HEK293T (cell line): ENCODE measurements at places on chromosomes 2 and 18.

GRCh38 chr2:166375195-166375735 is 479 bp downstream of the SCN9A start:
- peak; percentile 9 for DNase-seq

- DNase-seq: no peak
These were observed 1.1 kb downstream of the HADHB start for GRCh38 chr2:26245810-26246209.

GRCh38 chr18:48133671-48134251 is 203.3 kb upstream of the SMAD2 start:
- no peak for DNase-seq

GRCh38 chr2:172000696-172001361 is 1.1 kb downstream of the METAP1D start:
- no peak for DNase-seq

GRCh38 chr2:10028988-10029874 is 14.1 kb upstream of the KLF11 start:
- DNase-seq: no peak

- DNase-seq: no peak
These were observed 29.5 kb downstream of the TTC32 start for GRCh38 chr2:19872302-19872701.

GRCh38 chr18:10476338-10476791 is 21.9 kb downstream of the APCDD1 start:
- DNase-seq: no peak

DNA sequence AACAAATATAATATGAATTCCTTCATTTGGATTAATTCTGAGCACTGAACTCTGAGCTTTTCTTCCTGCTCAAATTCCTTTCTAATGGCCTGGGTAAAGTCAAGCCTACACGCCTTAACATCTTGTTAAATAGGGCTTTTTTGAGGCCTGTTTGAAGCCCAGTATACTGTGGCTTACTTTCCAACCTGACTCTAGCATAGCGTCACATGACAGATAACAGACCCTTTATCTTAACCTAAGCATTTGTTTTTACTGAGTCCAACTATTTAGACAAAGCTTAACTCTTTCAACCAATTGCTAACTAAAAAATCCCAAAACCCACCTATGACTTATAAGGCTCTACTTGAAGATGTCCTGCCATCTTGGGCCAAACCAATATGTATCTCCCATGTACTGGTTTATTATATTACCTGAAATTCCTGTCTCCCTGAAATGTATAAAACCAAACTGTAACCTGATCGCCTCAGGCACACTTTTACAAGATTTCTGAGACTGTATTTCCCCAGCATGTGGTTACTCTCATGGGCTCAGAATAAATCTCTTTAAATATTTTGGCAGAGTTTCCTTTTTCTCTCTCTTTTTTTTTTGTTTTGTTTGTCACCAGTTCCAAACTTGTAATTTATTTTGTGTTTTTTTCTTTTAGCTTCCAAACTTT is 271.1 kb upstream of the VWC2L start:
- DNase-seq: peak; percentile 8

GRCh38 chr2:26561376-26561775 is 79.8 kb downstream of the CIB4 start:
- DNase-seq: no peak

DNA sequence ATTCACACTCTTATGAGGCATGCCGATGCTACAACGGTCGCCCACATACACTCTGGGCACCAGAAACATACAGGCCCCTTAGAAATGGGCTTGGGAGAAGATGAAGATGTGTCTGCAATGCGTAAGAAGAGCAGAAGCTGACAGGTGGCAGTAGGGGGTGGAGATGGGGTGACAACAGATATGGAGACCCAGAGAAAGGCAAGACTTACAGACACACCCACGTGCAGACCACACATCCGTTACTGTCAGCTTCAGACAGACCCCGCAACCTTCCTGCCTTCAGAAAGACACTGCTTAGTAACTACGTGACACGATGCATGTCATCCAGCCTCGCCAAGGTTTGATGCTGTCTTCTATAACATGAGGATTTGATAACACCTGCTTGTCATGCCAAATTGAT is 89.5 kb downstream of the ZFP36L2 start:
- DNase-seq: no peak

GRCh38 chr2:105537466-105537865 is 138.6 kb upstream of the FHL2 start:
- DNase-seq: no peak

DNA sequence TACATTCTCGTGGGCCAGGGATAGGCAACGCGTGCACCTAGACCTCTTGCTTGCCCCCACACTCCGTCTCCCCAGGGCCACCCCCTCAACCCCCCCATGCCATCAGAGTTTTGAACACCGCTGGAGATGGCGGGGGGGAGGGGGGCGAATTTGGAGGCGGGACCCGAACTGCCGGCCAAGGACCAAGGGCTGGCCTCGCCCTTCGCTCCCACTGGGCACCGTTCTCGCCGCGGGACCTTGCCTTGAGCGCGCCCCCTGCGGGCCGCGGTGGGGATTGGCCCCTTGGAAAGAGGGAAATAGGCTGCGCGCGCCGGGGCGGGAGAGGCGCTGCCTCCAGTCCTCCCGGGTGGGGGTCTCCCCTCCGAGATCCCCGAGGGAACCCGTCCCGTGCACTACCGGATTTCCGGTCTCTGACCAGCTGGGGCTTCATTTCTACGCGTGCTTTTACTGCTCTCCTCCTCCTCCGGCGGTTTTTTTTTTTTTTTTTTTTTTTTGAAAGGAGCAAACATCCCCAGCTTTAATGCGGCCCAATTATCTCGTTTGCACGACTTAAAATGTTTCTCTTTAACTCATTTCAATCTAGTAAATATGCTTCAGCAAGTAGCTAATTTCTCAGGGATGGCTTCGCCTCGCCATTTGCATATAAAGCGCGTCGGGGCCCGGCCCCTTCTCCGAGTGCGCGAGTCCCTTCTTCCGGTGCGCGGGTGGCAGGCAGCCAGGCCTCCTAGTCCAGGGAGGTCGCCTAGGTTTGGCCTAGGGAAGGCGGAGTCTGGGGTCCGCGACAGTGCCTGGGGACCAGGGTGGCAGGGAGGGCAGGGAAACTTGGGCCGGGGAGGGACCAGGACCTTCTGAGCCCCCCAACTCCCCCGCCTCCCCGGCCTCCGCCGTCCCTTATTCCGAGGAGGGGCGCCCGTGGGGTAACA is 10.0 kb upstream of the GBX2 start:
- peak; percentile 67 for DNase-seq

DNA sequence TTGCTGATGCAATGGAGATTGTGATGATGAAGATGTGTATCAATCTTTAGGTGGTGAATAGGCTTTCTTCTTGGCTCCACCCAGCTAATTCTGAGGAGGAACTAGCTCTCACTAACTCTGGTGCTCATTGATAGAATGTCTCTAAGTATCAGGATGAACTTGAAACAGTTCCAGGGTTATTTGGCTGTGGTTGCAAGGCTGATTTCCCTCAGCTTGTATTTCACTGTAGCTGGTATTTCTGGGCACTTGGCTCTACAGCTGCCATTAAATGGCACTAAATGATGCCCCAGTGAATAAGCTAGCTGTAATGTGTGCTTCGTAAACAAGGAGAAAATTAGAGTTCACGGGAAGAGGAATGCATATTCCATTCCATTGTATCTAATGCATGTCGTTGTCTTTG is 241.2 kb downstream of the RPIA start:
- DNase-seq: no peak

DNA sequence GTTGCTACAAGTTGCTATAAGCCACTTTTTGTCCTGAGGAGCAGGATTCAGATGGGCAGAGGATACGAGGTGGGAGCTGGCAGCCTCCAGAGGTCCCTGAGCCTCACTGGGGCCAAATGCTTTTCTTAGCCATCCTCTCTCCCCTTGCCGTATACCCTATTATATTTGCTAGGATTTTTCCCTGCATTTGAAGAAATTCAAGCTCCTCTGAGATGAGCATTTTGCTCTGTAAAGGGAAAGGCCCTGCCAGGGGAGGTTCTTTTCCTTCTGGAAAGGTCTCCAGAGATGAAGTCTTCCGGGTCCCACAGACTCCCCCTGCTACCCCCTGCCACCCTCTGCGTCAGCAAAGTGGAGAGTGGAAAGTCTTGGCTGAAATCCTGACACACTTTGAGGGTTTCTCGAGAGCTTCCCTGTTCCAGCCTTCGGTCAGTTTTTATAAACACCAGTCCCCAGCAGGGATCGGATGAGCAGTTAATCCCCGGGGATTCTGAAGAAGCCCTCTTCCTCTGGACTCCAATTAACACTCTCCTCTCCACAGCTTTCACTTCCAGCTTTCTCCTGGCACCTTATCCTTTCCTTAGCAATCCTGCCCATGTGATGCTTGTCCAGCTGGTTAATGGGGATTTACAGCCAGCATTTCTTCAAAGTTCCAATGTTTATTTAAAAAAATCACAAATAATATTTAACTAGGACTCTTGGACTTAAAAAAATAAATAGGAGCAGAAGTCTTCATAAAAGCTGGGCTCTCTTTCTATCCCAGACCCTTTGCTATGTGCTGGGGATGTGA is 13.1 kb downstream of the CYRIA start:
- no peak for DNase-seq

- DNase-seq: no peak
These were observed 48.2 kb upstream of the B3GNT2 start for GRCh38 chr2:62147610-62148301.

- DNase-seq: no peak
These were observed 35.1 kb upstream of the B3GNT7 start for GRCh38 chr2:231360401-231360800.
